ENCODE measurements at places on chromosomes 5 and 9. TPM values are rescaled to one million over a fixed set of nuclear protein-coding genes. Genes with fewer than 3 reads are reported as not detected.

DNA sequence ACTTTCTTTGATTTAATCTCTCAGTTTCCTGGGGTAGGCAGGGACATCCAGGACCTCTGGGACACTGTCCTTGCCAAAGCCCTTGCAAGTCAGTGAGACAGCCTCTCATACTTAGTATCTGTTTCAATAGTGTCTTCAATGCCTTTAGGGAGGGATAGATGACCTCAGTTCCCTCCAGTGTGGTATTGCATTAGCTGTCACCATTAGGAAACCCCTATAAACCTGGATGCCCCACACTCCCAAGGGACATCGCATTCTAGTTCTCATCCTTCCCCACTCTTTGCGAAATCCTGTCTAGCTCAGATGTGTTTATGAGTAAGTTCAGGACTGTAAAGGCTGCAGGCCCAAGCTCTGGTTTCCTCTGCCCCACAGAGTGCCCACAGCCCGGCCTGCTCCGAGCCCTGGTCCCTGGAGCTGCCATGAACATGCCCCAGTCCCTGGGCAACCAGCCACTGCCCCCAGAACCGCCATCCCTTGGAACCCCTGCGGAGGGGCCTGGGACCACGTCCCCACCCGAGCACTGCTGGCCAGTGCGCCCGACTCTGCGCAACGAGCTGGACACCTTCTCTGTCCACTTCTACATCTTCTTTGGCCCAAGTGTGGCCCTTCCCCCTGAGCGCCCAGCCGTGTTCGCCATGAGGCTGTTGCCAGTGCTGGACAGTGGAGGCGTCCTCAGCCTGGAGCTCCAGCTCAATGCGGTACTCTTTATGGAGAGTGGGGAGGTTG is 13.2 kb downstream of the TMEM8B start:
- DNase-seq = no peak

Gene PCDHA1
- 0.08 TPM for total RNA-seq

DNA sequence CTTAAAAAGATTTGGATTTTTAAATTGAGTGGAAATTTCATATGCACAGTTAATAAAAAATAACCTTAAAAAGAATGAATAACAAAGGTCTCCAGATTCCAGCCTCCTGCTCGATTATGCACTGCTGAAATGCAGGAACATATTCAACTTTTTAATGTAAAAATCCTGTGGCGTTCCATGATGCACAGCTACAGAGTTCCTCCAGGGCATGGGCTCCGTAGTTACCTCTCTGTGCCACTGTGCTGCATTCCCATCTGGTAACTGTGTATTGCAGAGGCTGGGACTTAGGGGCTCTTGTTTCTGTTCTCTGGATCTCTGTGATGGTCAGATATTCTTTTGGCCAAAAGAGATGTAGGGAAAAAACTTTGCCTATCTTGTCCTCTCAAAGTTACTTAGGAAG is 31.5 kb upstream of the EQTN start:
- no peak for DNase-seq

DNA sequence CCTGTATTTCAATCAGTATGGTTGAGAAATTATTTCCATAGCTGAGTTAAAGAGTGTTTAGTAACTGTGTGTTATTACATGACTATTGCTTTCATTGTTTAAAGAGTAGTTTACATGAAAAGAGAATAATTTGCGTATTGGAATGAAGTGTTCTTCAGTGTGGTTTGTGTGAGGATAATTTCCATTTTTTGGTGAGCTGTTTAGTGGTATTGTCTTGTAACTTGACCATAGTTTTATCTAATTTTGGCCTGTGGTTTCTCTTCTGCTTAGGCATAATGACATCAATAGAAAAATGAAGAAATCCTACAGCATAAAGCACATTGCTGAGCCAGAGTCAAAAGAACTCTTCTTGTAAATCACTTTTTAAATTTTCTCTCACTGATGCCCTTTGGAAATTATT is 151.2 kb downstream of the SNCAIP start:
- no peak for DNase-seq

Gene BHMT2
- total RNA-seq = 5.6 TPM

GRCh38 chr5:68257210-68257609 is 41.7 kb downstream of the PIK3R1 start:
- DNase-seq = no peak

DNA sequence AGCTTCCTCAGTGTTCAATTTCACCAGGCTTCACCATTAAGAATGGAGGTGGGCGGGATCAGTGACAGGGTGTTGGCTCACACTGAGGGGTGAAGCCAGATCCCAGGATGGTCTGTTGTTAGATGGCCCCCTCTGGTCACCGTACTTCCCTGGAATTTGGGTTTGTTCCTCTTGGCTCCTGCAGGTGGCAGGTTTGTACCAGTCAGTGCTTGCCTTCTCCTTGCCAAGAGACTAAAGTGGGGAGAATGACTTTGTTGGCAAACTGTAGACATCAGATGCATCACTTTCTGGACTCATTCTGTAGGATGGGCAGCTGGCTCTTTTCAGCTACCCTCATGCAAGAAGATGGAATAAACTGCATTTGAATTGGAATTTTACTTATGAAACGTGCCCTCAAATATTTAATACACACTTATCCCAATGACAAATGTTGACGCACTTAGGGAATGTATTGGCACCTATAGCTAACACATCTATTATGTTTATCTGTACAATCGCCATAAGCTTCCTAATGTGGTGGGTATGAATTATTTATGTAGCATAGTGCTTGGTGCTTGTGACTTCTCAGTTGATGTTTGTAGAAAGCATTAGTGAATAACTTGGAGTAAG is 31.4 kb upstream of the ANKRD55 start:
- no peak for DNase-seq

DNA sequence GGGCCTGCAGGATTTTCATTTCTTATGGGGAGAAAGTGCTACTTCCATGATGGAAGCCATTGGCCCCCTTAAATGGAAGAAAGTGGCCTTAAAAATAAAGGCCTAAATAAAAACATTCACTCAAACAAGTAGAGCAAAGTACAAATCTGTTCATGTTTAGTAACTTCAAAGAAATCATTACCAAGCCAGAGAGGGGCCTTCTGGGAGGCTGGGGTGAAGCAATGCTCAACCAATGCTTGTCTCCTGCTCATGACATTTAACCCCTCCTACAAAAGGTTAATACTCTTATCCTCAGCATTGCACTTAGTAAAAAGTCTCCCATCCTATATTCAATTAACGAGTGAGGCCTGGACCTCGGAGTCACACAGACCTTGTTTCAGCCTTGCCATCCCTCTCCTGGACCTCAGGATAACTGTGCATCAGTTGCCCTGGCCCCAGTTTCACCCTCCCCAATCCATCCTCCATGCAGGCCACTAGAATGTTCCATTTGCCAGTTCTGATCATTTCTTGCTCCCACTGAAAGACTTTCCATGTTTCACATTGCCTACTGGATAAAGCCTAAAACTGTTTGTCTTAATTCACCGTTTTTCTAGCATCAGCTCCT is 36.9 kb upstream of the ALDH1B1 start:
- DNase-seq = peak; percentile 6

Gene FAM169A
- total RNA-seq = 6.5 TPM

DNA sequence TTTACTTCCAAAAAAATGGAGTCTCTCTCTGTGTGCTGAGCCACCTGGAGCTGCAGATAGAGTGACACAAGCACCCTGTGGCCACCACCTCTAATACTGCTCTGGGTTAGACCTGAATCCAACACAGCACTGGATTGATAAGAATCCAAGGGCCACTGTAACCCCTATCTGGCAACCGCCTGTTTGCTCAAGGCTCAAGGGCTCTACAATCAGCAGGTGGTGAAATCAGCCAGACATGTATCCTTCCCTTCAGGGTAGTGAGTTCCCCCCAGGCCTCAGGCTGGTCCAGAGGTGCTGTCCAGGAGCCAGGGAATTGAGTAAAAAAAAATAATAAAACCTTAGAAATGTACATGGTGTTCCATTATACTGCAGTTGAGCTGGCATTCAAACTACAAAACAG is 509.0 kb downstream of the KIF4B start:
- DNase-seq = no peak

Gene GPRIN1
- total RNA-seq = 0.48 TPM

DNA sequence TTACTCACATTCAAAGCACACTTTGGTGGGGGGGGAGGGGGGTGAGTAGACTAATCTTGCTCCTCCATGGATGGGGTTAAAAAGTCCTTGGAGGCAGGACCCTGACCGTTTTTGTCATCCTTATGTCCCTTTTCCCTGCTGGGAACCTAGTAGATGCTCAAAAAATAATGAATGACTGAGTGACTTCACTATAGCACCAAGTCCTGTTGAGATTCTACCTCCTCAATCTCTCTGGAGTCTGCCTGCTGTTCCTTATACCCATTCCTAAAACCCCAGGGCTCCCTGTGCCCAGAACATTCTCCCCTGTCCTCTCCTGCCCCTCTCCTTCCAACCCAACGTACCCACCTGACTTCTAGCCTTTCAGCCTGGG is 2.3 kb upstream of the CSF2 start:
- DNase-seq = no peak

All from cardiac septum (tissue), 1 donor.